ENCODE measurements at places on chromosomes 2 and 18. TPM values are rescaled to one million over a fixed set of nuclear protein-coding genes. Genes with fewer than 3 reads are reported as not detected.

The FIGN gene
- total RNA-seq: not detected

The DTNA gene
- total RNA-seq: 0.58 TPM

The POTEC gene
- not detected for total RNA-seq

The SCN7A gene
- total RNA-seq: not detected

The CNGA3 gene
- not detected for total RNA-seq

The ITGA4 gene
- 297 TPM for total RNA-seq

The NDUFAF7 gene
- 36.8 TPM for total RNA-seq

The GALR1 gene
- total RNA-seq: not detected

GRCh38 chr2:6694555-6694954 is 171.2 kb downstream of the CMPK2 start:
- H3K4me1 ChIP-seq: no peaks in the 10 kb centered on the region
- DNase-seq: no peak
- no peak overlapping the region for H3K27ac ChIP-seq
- no peak overlapping the region for H3K4me3 ChIP-seq
- no peaks in the 10 kb centered on the region for H3K36me3 ChIP-seq
- no peaks in the 10 kb centered on the region for H3K27me3 ChIP-seq

GRCh38 chr2:73262108-73262651 is 22.1 kb downstream of the FBXO41 start:
- no peak overlapping the region for H3K4me3 ChIP-seq
- DNase-seq: no peak
- peaks cover 8% of the 10 kb centered on the region for H3K4me1 ChIP-seq
- H3K27me3 ChIP-seq: no peaks in the 10 kb centered on the region
- no peak overlapping the region for H3K27ac ChIP-seq

GRCh38 chr2:62785216-62785615 is 79.7 kb downstream of the EHBP1 start:
- H3K27me3 ChIP-seq: no peaks in the 10 kb centered on the region
- no peaks in the 10 kb centered on the region for H3K4me1 ChIP-seq
- no peaks in the 10 kb centered on the region for H3K36me3 ChIP-seq
- DNase-seq: no peak
- no peak overlapping the region for H3K4me3 ChIP-seq

GRCh38 chr2:17901246-17901645 is 22.8 kb downstream of the KCNS3 start:
- no peak overlapping the region for H3K4me3 ChIP-seq
- DNase-seq: no peak
- H3K36me3 ChIP-seq: no peaks in the 10 kb centered on the region

GRCh38 chr2:184596819-184597411 is 1.4 kb upstream of the ZNF804A start:
- no peak overlapping the region for H3K4me3 ChIP-seq
- H3K36me3 ChIP-seq: no peaks in the 10 kb centered on the region
- no peak overlapping the region for H3K27ac ChIP-seq
- no peak for DNase-seq
- peaks cover 8% of the 10 kb centered on the region for H3K27me3 ChIP-seq

- H3K4me1 ChIP-seq: no peaks in the 10 kb centered on the region
- H3K36me3 ChIP-seq: no peaks in the 10 kb centered on the region
- H3K4me3 ChIP-seq: no peak overlapping the region
- DNase-seq: no peak
- peaks cover 10% of the 10 kb centered on the region for H3K27me3 ChIP-seq
- H3K27ac ChIP-seq: no peak overlapping the region
These were observed 2.4 kb downstream of the B3GNT7 start for GRCh38 chr2:231397928-231398294.

- no peaks in the 10 kb centered on the region for H3K36me3 ChIP-seq
- H3K27ac ChIP-seq: no peak overlapping the region
- DNase-seq: no peak
- H3K4me3 ChIP-seq: no peak overlapping the region
- no peaks in the 10 kb centered on the region for H3K27me3 ChIP-seq
These were observed 15.2 kb upstream of the AGFG1 start for GRCh38 chr2:227456772-227457171.

DNA sequence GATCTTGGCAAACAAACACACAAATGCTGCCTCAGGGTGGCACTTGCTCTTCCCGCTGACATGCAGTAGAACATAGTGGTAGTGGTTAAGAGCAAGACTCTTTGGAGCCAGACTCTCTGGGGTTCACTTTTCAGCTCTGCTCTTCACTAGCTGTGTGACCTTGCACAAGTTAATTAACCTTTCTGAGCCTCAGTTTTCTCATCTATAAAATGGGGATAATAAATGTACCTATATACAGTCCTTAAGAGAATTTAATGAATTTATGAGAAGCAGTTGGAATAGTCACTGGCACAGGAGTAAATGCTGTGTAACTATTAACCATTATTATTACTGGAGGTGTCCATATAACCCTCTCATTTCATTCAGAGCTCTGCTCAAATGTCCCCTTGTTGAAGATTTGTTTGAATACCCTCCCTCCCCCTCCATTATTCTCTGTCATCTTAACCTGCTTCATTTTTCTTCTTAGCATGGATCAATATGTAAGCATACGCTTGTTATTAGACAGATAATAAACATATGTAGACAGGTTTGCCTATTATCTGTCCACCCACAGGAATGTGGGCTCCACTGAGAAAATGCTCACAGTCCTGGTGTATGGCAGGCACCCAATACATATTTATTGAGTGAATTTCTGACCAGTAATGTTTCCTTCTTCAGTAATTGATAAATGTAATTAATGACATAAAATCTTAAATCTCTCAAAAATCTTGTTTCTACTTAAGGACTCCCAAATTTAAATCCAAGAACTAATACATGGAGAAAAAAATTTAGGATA is 64.5 kb downstream of the TSPYL6 start:
- no peak for DNase-seq
- H3K4me1 ChIP-seq: no peaks in the 10 kb centered on the region
- H3K36me3 ChIP-seq: no peaks in the 10 kb centered on the region

- no peaks in the 10 kb centered on the region for H3K27me3 ChIP-seq
- H3K4me1 ChIP-seq: peaks cover 48% of the 10 kb centered on the region
- H3K36me3 ChIP-seq: no peaks in the 10 kb centered on the region
These were observed 173.9 kb downstream of the HDAC4 start for GRCh38 chr2:239226677-239227581.

- no peaks in the 10 kb centered on the region for H3K27me3 ChIP-seq
- no peak overlapping the region for H3K4me3 ChIP-seq
- DNase-seq: no peak
- H3K27ac ChIP-seq: no peak overlapping the region
- peaks cover 10% of the 10 kb centered on the region for H3K4me1 ChIP-seq
- no peaks in the 10 kb centered on the region for H3K36me3 ChIP-seq
These were observed 250.8 kb downstream of the ANAPC1 start for GRCh38 chr2:111633189-111633588.

- H3K27me3 ChIP-seq: no peaks in the 10 kb centered on the region
- H3K27ac ChIP-seq: no peak overlapping the region
- peaks cover 23% of the 10 kb centered on the region for H3K36me3 ChIP-seq
- DNase-seq: no peak
- H3K4me3 ChIP-seq: no peak overlapping the region
- no peaks in the 10 kb centered on the region for H3K4me1 ChIP-seq
These were observed 22.5 kb downstream of the TXNL1 start for GRCh38 chr18:56615738-56616520.

DNA sequence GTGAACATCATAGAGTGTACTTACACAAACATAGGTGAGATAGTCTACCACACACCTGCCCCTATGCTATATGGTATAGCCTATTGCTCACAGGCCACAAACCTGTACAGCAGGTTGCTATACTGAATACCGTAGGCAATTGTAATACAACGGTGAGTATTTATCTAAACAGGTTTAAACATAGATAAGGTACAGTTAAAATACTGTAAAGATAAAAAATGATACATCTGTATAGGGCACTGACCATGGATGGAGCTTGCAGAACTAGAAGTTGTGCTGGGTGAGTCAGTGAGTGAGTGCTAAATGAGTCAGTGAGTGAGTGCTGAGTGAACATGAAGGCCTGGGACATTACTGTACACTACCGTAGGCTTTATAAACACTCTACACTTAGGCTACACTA is 267.0 kb upstream of the HS6ST1 start:
- no peak overlapping the region for H3K4me3 ChIP-seq
- no peak overlapping the region for H3K27ac ChIP-seq
- H3K27me3 ChIP-seq: no peaks in the 10 kb centered on the region
- no peaks in the 10 kb centered on the region for H3K36me3 ChIP-seq

GRCh38 chr2:16677875-16678274 is 12.2 kb upstream of the CYRIA start:
- no peak overlapping the region for H3K27ac ChIP-seq
- no peaks in the 10 kb centered on the region for H3K36me3 ChIP-seq
- no peak for DNase-seq

GRCh38 chr2:65050931-65051330 is 5.3 kb upstream of the CEP68 start:
- no peak overlapping the region for H3K4me3 ChIP-seq
- peaks cover 34% of the 10 kb centered on the region for H3K4me1 ChIP-seq
- no peaks in the 10 kb centered on the region for H3K27me3 ChIP-seq
- DNase-seq: no peak

DNA sequence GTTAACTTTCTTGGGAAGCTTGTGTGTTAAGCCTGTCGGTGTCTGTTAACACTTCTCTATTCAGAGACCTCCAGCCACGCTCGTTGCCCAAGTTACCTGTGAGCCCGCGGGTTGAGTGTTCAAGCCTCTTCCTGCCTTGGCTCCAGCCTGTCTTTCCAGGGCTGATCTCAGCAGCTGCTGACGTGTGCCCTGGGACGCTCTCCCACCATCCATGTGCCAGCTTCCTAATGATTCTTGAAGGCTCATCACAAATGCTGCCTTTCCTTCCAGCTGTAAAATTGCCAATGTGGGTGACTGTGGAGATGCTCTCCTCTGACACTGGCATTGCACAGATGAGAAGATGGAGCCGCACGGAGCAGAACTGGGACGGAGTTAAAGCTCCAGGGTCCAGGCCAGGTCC is 6.1 kb downstream of the RNF144A start:
- no peak overlapping the region for H3K27ac ChIP-seq
- H3K27me3 ChIP-seq: no peaks in the 10 kb centered on the region
- H3K36me3 ChIP-seq: no peaks in the 10 kb centered on the region
- no peak for DNase-seq
- H3K4me1 ChIP-seq: peaks cover 61% of the 10 kb centered on the region

DNA sequence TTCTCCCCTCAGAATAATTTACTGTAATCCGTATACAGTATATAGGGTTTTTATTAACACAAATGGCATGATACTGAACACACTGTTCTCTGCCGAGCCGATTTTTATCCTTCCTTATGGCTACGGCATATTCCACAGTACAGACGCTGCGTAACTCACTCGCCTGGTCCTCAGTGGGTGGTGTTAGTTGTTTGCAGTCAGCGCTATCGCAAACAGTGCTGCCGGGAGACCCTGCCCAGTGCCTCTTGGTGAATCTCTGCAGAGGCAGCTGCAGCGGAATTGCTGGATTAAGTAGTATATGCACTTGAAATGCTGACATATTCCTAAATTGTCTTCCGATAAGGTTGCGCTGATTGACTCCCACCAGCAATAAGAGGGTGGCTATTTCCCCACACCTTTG is 73.9 kb downstream of the MARCO start:
- DNase-seq: no peak
- no peaks in the 10 kb centered on the region for H3K36me3 ChIP-seq
- no peak overlapping the region for H3K27ac ChIP-seq
- H3K4me1 ChIP-seq: no peaks in the 10 kb centered on the region
- H3K27me3 ChIP-seq: no peaks in the 10 kb centered on the region

- no peak for DNase-seq
- H3K27me3 ChIP-seq: no peaks in the 10 kb centered on the region
- peaks cover 16% of the 10 kb centered on the region for H3K4me1 ChIP-seq
- no peak overlapping the region for H3K4me3 ChIP-seq
These were observed 107.1 kb downstream of the PLB1 start for GRCh38 chr2:28602751-28603639.

DNA sequence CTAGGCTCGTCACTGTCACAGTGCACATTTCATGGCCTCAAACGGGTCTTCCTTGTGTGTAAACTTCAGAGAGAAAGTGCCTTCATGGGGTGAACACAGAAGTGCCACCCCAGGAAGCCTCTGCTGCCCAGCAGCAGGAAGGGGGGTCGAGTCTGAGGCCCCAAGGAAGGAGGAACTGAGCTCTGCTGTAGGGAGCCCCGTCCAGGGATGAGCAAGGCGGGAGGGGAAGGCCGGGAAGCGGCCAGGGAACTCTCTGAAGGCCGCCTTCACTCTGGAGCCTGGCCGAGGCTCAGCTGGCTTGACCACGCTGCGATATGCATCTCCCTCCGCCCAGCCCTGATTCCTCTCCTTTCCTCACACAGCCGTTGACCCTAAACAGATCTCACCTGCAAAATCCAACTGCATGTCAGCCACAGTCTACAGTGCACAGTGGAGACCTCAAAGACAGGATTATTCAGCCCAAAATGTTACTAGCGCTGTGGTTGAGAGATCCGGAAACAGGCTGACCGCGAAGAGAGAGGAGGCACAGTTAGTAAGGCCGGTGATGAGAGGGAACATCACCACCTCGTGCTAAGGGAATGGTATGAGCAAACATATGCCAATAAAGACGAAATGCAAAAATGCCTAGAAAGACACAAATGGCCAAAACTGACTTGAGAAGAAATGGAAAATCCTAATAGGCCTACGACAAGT is 34.2 kb upstream of the CTDP1 start:
- H3K4me1 ChIP-seq: peaks cover 7% of the 10 kb centered on the region
- H3K36me3 ChIP-seq: no peaks in the 10 kb centered on the region
- no peak overlapping the region for H3K27ac ChIP-seq
- no peak for DNase-seq
- H3K4me3 ChIP-seq: no peak overlapping the region

DNA sequence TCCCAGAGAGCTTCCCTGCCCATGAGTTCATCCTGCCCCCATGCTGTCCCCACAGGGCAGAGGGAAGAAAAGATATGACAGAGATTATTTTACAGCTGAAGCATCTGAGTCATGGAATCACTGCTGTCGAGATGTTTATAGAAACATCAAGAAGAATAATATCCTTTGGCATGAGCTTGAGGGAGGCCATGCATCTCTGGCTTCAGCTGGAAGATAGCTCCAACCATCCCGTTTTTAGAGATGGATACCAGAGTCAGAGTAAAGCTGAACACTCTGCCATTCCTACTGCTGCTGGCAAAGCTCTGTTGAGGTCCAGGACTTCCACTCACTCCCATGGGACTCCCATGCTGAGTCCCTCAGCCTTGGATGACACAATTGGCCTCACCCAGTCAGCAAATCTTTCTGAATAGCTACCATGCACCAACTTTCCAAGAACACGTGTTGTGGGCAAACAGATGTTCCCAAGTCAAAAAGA is 167.8 kb downstream of the TTC32 start:
- DNase-seq: no peak
- H3K36me3 ChIP-seq: no peaks in the 10 kb centered on the region
- no peaks in the 10 kb centered on the region for H3K27me3 ChIP-seq
- H3K4me1 ChIP-seq: no peaks in the 10 kb centered on the region

DNA sequence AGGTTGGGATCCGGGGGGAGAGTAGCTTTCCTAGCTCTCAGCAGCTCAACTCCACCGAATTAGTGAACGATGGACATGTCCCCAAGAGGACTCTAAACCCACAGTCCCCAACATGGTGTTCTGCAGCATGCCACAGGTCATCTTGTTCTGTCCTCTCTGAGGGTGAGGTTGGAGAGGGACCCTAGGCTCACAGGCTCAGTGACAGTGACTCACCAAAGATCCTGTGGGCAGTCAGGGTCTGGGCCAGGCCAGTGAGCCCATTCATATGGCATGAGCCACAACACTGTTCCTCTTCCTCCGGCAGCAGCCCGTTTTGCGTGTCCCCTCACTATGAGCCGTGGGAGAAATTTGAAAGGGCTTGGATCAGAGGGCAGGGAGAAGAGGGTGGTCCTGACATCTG is 2.8 kb upstream of the SLC20A1 start:
- H3K4me1 ChIP-seq: peaks cover 27% of the 10 kb centered on the region
- no peak overlapping the region for H3K4me3 ChIP-seq
- no peaks in the 10 kb centered on the region for H3K27me3 ChIP-seq
- H3K36me3 ChIP-seq: peaks cover 6% of the 10 kb centered on the region

GRCh38 chr2:14303366-14304115 is 329.0 kb upstream of the LRATD1 start:
- H3K4me3 ChIP-seq: no peak overlapping the region
- H3K27ac ChIP-seq: no peak overlapping the region
- DNase-seq: no peak
- no peaks in the 10 kb centered on the region for H3K4me1 ChIP-seq
